Stimulated activated CD4-positive, alpha-beta T cell treated with anti-CD3 and anti-CD28 coated beads, TNF-alpha, amount 100 ng/mL, for 1 hour (primary cell): ENCODE measurements at places on chromosomes 11 and 22.

- DNase-seq, result no peak
Measured at GRCh38 chr11:72784662-72785061, 9.2 kb downstream of the STARD10 start.

DNA sequence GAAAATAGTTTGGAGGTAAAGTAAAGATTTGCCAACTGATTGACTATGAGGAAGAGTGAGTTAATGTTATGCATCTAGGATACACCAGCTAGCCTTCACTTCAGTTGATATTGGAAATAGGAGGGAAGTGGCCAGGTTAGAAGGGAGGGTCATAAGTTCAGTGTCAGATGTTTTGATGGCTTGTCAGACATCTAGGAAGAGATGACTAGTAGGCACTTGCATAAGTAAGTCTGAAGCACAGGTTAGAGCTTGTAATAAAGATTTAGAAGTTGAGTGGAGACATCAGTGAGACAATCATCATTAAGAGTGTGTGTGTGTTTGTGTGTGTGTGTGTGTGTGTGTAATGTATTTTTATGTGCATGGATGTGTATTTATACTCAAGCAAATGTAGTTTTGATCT lies 146.1 kb downstream of the OR4C45 start:
- DNase-seq, result no peak

DNA sequence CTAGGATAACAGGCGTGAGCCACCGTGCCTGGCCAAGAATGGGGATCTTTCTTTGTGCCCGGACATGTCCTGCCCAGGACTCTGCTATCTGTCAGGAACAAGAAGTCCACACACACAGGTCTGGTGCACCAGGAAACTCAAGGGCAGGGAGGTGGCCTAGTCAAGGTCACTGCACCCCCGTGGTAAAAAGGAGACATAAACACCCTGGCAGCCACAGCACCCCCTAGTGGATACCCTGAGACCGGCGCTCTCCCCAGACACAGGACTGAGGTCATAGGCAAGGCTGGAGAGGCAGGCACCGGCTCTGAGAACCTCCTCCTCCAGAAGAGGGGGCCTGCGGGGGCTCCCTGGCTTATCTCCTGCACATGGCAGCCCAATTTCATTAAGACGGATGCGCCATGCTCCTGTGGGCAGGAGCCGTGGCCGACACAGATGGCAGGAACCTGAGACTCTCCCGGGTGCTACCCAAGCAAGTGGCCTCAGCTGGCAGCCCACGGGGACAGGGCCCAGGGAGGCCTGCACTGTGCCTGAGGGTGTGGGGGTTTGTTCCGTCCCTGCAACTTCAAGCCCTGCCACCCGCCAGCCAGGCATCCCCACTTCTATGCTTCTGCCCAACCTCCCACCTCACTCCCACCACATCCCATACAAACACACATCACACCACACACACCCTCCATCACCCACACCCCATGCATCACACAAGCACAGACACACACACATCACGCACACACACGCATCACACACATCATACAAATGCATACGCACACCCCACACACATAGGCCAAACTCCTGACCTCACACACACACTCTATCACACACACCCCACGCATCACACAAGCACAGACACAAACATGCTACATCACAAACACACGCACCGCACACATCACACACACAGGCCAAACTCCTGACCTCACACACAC lies 19.6 kb downstream of the MACROD1 start:
- DNase-seq, result no peak

- DNase-seq, result no peak
Measured at GRCh38 chr22:33726294-33726734, 194.0 kb downstream of the LARGE1 start.

DNA sequence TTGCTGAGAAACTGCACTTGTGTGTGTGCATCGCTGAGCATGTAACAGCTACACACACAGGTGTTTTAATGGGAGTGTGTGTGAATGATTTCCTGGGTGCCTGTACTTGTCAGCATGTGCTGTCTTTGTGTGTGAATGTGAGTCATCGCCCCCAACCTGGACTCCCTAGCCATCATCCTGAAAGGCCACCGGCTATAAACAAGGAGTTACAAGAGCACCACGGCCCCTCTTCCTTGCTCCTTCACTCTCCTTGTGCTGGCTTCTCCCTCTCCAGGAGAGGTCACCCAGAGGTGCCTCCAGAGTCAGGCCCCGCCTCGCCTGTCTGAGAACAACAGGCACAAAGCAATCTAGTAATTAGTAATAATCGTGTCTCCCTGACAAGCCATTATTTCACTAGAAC lies 419.2 kb downstream of the BUD13 start:
- DNase-seq, result no peak
